ENCODE measurements at places on chromosomes 2 and 18. TPM values are rescaled to one million over a fixed set of nuclear protein-coding genes. Genes with fewer than 3 reads are reported as not detected.

DNA sequence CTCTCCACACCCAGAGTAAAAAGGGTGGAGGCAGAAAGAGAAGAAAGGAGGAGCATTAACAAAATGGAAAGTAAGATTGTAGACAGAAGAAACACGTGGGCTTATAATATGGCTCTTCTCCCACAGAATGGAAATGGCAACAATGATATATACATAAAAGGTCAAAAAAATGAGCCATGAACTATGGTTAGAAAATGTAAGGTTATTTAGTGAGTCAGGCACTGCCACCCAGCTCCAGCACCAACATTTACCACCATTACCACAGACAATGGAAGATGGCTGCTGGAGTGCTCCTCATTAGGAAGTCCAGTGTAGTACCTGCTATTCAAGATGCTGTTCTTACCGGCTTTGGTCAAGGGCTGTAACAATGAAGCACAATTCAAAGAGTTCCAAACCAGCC lies 258.0 kb downstream of the ZEB2 start:
- no peak for DNase-seq

DNA sequence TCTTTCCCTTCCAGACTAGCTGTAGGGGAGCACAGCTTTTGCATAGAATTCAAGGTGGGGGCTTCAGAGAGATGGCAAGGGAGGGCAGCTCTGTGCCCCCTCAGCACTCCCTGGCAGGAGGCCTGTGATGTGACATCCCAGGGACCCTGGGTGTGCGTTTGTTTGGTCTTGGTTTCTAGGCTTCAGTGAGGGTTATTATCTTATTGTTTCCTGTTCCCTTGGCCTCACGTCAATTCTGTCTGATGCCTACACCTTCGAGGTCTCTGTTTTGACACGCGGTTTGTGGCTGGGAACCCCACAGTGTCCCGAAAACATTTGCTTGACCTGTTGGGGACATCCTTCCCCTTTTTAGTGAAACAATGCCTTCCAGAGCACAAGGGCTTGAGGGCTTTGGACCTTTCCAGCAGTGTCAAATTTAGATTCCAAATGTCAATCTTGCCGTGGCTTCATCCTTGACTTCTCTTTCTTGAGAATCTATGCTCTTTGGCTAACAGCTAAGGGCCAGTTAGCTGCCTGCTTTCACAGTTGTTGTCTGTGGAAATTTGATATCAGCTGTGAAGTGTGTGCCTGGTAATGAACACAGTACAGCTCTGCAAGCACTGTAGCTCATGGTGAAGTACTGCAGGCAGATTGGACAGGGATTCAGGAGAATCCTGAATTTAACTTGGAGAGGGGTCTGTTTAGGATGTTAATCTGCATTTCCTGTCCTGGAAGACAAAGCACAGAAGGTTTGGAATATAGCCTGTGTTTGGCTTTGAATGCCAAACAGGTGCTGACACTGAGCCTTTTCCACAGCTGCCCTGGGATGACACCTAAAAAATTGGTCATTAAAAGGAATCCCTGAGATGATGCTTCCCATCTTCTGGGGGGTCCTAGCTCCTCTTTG lies 108.2 kb upstream of the CXCR4 start:
- no peak for DNase-seq

The TUBA4B gene
- total RNA-seq = not detected

DNA sequence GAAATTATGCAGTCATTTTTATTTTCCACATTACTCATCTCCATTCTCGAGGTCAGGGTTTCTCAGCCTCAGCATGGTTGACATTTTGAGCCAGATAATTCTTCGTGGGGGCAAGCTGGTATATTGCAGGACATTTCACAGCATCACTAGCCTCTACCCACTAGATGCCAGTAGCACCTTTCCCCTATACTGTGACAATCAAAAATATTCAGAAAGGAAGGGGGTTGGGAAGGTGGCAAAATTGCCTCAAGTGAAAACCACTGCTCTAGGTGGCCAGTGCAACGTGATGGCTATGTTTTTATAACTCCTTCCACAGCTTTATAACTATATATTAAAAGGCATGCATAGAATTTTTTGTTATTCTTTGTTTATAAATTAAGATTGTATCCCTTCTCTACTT lies 294.5 kb downstream of the CNTNAP5 start:
- DNase-seq = no peak

- DNase-seq = no peak
Observed at GRCh38 chr2:227103583-227103982, 60.4 kb downstream of the COL4A4 start.
